HS-5 (cell line): ENCODE measurements at places on chromosomes 3 and 15.

- no peak for DNase-seq
Measured at GRCh38 chr3:177882124-177882648, 654.0 kb upstream of the KCNMB2 start.

DNA sequence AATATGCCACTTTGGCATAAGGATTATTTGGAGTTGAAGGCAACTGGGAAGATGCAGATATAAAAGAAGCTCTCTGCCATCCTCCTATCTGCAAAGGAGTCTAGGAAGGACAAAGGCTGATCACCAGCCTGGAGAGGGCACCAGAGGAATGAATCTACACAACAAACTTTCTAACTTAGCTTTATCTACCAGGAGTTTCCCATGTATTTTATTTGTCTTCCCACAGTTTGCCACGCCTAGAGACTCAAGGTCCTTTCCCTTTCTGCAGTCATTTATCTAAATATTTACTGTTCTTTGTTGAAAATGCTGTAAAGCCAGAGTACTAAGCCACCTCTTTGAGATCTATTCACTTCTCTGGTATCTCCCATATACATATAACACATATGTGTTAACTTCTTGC, 32.2 kb downstream of the GPR176 start:
- no peak for DNase-seq

DNA sequence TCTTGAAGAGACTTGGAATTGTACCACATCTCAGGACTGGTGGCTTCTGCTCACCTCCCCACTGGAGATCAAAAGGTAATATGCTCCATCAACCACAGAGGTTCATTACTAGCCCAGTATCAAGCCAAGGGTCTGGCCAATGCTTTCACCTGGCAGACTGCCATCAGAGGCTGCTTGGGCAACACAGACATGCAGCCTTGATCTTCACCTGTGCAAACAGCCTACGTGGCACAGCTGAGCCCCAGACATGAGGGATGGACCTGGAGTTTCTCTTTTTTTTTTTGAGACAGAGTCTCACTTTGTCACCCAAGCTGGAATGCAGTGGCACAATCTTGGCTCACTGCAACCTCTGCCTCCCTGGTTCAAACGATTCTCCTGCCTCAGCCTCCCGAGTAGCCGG, 105.6 kb upstream of the HES1 start:
- DNase-seq = no peak

DNA sequence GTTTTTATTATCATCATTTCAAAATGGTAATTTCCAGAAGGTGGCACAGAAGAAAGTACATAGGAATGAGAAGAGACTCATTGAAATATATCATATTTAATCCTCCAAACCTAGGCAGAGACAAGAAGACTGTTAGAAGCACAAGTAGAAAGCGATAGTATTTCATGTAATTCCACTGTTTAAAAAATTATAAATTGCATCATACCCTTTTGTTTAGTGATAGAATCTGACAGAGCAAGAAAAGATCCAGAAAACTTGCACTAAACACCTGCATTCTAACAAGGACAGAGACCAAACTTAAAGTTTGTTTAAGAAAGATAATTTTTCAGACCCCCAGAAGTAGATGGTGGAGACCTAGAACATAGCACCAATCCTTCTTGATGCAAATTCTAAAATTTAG, 56.9 kb upstream of the CD96 start:
- DNase-seq = no peak

DNA sequence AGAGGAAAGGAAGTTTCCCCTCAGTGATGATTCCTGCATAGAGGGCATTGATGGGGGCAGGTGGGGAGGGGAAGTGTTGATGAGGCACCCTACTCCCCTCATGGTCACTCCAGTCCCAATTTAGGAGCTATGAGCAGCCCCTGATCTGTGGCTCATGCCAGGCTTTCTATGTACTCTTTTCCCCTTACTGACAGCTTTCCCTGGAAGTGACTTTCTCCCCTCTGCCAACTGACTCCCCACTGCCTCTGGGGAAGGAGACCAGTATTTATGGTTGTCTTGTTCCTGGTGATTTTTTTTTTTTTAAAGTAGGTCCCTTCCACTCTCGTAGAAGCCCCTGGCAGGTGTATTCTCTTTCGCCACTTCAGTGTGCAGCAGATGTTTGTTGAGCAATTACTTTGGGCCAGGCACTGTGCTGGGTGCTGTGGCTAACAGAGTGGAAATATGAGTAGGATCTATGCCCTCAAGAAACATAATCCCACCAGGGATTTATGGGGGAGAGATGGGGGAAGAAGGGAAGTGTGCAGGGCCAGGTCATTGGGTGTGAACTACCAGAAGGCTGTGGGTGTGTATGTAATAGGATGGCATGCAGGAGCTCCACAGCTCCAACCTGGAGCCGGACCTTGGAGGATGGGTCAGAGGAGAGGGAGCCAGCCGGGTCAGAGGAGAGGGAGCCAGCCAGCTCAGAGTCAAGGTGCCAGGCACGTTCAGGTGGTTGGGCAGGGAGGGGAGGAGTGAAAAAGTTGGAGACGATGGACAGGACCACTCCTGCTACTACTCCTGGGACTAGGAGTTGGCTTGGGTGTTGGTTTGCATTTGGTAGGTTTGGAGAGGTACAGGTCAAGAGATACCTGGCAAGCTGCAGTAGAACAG, 3.5 kb downstream of the SMAD6 start:
- DNase-seq = no peak

- no peak for DNase-seq
Measured at GRCh38 chr3:188527389-188527788, 373.4 kb downstream of the LPP start.
